ENCODE measurements at places on chromosomes 5 and 9. TPM values are rescaled to one million over a fixed set of nuclear protein-coding genes. Genes with fewer than 3 reads are reported as not detected.

The THOC3 gene
- 22.4 TPM for total RNA-seq

The KLHL3 gene
- 12.8 TPM for total RNA-seq

The PRSS3 gene
- total RNA-seq, result 1.1 TPM

- H3K36me3 ChIP-seq, result no peaks in the 10 kb centered on the region
- H3K27ac ChIP-seq, result no peak overlapping the region
- H3K4me3 ChIP-seq, result no peak overlapping the region
- no peaks in the 10 kb centered on the region for H3K4me1 ChIP-seq
These were observed 197.6 kb upstream of the RASA1 start for GRCh38 chr5:87069974-87070608.

DNA sequence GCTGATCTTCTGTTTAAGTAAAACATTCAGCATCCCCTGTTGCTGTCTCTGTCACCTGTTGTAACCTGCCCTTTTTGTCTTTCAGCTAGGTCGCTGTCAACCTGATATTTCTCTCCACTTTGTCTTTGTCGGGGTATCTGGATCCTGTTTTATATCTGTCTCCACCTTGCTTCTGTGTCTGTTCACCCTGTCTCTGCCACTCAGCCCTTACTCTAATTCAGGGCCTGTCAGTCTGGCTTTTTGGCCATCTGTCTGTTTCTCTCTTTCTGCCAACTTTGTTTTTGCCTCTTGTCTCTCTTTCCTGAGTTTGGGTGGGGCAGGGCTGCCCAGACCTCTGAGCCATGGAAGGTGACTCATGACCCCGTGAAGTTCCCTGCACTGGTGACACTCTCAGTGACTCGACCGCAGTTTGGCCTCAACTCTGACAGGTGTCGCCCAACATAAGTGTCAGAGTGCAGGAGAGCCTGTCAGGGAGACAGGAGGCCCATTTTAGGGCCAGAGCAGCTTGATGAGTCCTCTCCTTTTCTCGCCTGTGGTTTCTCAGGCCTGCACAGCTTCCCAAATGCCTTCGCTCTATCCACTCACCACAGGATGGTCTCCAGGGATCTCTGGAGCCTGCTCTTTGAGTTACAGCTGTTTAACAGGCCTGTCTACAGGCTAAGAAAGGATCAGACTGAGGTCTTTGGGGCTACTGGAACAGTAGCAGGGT, 868 bp downstream of the ZBTB43 start:
- DNase-seq, result peak; percentile 32
- H3K36me3 ChIP-seq, result peaks cover 4% of the 10 kb centered on the region
- H3K27ac ChIP-seq, result peak overlapping the region; percentile 25
- H3K4me1 ChIP-seq, result peaks cover 24% of the 10 kb centered on the region
- H3K27me3 ChIP-seq, result no peaks in the 10 kb centered on the region

GRCh38 chr9:90343991-90344390, 298.6 kb downstream of the DIRAS2 start:
- no peak for DNase-seq
- H3K4me3 ChIP-seq, result no peak overlapping the region
- H3K27me3 ChIP-seq, result no peaks in the 10 kb centered on the region

DNA sequence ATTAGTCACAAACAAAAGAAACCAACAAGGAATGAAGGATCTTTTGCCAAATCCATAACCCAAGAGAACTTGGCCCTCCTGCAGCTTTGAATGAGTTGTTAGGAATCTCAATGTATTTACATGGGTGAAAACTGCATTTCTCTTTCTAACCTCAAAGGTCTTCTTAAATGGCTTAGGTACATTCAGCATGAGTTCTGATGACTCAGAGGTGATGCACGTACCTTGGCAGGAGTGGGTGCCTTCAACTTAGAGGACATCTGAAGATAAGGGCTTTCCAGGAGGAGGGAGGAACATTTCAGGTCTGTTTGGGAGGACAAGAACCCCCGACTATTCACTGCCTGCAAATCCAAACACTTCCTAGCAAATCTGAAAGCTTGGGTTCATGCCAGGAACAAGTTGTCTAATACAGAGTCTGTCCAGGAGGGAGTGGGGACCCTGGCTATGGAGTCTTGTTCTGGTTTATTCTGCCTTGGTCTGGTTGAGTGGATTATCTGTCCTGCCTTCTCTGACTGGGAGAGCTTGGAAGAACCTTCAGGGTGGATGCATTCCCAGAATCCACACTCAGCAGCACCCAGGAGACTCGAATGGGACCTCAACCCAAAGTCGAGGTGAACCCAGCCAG, 65.7 kb downstream of the IRX2 start:
- no peaks in the 10 kb centered on the region for H3K27me3 ChIP-seq
- no peak overlapping the region for H3K27ac ChIP-seq
- H3K36me3 ChIP-seq, result no peaks in the 10 kb centered on the region
- no peak overlapping the region for H3K4me3 ChIP-seq

DNA sequence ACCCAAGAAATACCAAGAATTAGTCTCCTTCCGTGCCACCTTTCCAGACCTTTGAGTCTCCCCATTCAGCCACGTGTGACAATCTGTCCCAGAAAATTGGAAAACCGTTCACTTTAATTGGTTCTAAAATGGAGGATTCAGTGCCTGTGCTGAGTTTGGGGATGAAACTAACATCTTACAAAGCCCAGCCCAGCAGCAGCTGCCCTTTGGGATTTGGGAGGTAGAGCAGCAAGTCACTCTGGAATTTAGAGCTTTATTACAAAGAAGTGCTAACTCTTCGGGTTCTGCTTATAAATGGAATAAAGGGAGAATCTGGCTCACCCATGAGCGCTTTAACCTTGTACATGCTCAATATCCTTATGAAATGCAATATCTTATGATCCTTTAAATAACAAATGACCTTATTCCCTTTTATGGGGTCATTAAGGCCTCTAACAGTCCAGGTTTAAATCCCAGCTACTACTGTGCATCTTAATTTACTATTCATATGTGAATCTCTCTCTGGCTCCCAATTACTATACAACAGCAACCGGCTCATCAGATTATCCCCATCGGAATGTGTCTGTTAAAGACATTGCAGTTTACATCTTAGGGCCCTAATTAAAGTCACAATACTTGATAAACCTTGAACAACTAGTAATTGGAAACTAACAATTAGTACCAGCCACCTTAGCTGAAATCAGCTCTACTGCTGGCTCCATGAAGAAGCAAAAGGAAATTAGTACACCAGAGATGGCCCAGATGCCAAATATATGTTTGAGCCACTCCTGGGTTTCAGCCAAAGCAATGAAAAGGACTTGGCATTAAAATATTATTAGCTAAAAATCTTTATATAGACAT, 271.8 kb upstream of the SMARCA2 start:
- H3K4me3 ChIP-seq, result no peak overlapping the region
- no peak for DNase-seq
- no peaks in the 10 kb centered on the region for H3K4me1 ChIP-seq
- H3K27me3 ChIP-seq, result no peaks in the 10 kb centered on the region

The HAVCR2 gene
- total RNA-seq, result 38.0 TPM

The ZNF474 gene
- total RNA-seq, result 0.27 TPM

The LCN12 gene
- total RNA-seq, result not detected

The PCDHB2 gene
- 4.6 TPM for total RNA-seq

The GRM6 gene
- total RNA-seq, result not detected

- no peak overlapping the region for H3K27ac ChIP-seq
- H3K4me3 ChIP-seq, result no peak overlapping the region
- DNase-seq, result no peak
- no peaks in the 10 kb centered on the region for H3K27me3 ChIP-seq
These were observed 159.6 kb downstream of the BNC2 start for GRCh38 chr9:16710888-16711287.

DNA sequence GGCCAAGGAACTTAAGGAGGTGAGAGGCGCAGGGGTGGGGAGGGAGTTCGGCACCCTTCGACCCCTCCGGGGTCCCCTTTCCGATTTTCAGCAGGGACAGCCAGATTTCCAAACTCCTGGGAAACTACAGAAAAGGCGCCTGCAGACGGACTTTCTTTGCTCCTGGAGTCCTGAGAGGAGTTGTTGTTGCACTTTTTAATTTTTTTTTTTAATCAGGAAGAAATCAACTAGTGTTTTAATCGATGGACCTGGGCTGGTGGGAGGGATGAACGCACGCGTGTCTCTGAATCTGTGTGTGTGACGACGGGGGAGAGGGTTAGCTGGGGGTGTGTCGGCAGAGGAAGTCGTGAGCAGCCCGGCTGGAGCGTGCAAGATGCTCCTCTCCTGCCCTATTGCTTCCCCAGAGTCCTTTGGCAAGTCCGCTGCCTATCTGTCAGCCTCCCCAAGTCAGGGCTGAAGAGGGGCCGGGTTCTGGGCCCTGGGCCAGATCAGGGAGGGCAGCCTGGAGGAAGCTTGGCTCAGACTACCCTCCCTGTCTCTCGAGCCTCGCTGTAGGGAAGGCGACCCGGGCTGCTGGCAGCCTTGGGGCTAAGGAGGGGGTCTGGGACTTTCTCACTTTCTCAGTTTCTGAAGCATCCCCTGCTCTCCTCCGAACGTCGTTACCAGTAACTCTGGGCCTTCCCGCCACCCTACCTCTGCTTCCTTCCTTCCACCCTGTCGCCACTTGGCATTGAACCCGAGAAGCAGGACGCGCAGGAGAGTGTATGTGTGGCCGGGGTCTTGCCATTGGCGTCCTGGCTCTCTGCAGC, 731 bp downstream of the PRR16 start:
- H3K4me1 ChIP-seq, result peaks cover 10% of the 10 kb centered on the region
- peak overlapping the region; percentile 93 for H3K4me3 ChIP-seq
- peak overlapping the region; percentile 83 for H3K27ac ChIP-seq
- no peaks in the 10 kb centered on the region for H3K36me3 ChIP-seq

DNA sequence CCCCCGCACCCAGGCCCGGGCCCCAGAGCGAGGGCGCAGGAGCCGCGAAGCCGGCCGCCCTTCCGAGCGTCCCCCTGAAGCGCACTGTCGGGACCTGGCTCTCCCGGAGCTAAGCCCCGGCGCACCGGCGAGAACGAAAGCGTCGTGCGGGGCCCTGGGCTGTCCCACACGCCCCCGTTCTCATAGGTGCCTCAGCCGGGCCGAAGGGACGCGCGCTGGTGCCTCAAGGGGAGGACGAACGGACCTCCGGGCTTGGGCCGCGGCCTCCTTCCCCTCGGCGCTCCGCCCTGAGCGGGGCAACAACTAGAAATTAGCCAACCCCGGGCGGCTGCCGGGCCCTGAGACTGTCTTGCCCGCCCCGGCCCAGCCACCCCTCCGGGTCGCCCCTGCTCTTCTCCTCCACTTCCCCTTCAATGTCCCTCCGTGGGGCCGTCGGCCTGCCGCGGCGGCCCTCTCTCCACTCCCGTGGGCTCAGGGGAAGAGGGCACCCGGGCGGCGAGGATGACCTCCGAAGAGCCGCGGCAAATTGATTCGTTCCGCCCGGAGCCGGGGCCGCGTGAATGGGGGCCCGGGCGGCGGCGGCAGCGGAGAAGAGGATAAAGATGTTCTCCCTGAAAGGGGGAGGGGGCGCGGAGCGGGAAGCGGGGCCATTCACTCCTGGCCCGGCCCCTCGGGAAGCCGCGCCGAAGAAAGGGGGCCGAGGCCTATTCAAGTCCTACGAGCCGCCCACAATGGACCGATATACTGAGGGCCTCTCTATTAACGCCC, 3.5 kb upstream of the PRDM12 start:
- H3K27me3 ChIP-seq, result peaks cover 20% of the 10 kb centered on the region
- DNase-seq, result no peak
- peaks cover 40% of the 10 kb centered on the region for H3K4me1 ChIP-seq
- H3K4me3 ChIP-seq, result peak overlapping the region; percentile 69

The IL4 gene
- not detected for total RNA-seq

DNA sequence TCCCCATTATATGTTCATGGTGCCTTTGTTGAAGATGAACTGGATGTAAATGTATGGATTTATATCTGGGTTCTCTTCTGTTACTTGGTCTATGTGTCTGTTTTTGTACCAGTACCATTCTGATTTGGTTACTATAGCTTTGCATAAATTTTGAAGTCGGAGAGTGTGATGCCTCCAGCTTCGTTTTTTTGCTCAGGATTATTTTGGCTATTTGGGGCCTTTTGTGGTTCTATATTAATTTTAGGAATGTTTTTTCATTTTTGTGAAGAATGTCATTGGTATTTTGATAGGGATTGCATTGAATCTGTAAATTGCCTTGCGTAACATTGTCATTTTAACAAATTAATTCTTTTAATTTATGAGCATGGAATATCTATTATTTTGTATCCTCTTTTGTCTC, 36.6 kb upstream of the ZNF366 start:
- no peak overlapping the region for H3K27ac ChIP-seq
- H3K4me3 ChIP-seq, result no peak overlapping the region
- no peaks in the 10 kb centered on the region for H3K27me3 ChIP-seq
- peaks cover 3% of the 10 kb centered on the region for H3K4me1 ChIP-seq
- no peaks in the 10 kb centered on the region for H3K36me3 ChIP-seq

- H3K4me1 ChIP-seq, result no peaks in the 10 kb centered on the region
- H3K27me3 ChIP-seq, result no peaks in the 10 kb centered on the region
- H3K27ac ChIP-seq, result no peak overlapping the region
- no peak overlapping the region for H3K4me3 ChIP-seq
These were observed 296.6 kb upstream of the RASA1 start for GRCh38 chr5:86971034-86971571.

The SPATA31C1 gene
- total RNA-seq, result not detected

DNA sequence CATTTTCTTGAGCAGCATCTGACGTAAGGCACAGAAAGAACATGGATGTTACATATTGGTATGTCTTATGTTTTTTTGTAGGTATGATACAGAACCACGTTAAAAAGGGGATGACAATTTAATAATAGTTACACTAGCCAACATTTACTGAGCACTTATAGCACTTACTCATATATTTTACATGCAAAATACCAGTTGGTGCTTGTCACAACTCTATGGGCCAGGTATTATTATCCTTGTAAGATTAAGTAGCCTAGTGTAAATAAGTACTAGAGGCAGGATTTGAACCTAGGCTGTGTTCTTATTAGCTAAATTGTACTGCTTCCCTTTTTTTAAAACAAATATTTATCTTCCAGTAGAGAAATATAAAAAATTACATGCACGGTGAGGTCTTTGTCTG, 83.5 kb downstream of the RANBP17 start:
- H3K4me3 ChIP-seq, result no peak overlapping the region
- no peaks in the 10 kb centered on the region for H3K27me3 ChIP-seq
- H3K27ac ChIP-seq, result no peak overlapping the region
- H3K36me3 ChIP-seq, result no peaks in the 10 kb centered on the region

DNA sequence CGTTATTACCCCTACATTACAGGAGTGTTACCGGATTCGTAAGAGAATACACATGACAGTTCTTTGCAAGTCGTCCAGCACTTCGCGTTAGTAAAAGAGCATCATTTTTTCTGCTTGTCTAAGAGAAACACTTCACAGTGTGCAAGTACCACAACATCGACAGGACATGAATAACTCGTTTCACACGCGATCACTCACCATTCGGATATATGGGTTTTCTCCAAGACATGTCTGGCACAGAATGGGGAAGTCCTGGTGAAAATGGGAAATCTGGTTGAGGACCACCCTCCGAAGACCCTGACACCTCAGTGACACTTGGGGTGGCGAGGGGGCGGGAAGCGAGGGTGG, 642 bp downstream of the RBM22 start:
- H3K36me3 ChIP-seq, result peaks cover 30% of the 10 kb centered on the region
- H3K4me1 ChIP-seq, result peaks cover 9% of the 10 kb centered on the region
- no peaks in the 10 kb centered on the region for H3K27me3 ChIP-seq
- peak; percentile 31 for DNase-seq
- peak overlapping the region; percentile 96 for H3K27ac ChIP-seq

DNA sequence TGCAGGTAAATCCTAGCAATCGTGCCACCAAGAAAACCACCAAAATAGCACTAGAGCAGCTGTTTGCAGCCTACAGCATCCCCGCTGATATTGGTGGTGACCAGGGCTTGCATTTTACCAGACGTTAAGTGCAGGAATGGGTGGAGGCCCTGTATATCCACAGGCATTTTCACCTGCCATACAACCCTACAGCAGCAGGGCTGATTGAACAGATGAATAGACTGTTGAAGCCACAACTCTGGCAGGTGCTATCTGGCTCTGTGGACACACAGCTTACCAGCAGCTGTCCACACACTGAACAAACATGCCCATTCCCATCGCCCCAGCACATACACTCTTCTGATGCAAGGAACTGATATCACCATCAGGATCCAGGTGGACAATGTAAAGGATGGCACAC, 154.5 kb upstream of the APC start:
- no peak overlapping the region for H3K4me3 ChIP-seq
- H3K36me3 ChIP-seq, result no peaks in the 10 kb centered on the region

The SPATA31E1 gene
- not detected for total RNA-seq

All from thoracic aorta (tissue), 2 donors.